Activated CD8-positive, alpha-beta memory T cell treated with anti-CD3 and anti-CD28 coated beads, Interleukin-2, amount 10 ng/mL, durations not matched to agents 7 days and 5 days (primary cell): ENCODE measurements at places on chromosomes 1 and 21. TPM values are rescaled to one million over a fixed set of nuclear protein-coding genes. Genes with fewer than 3 reads are reported as not detected.
A peak's percentile ranks its signal among the peaks of the same experiment; 100 is the strongest.

COL9A2 gene
- total RNA-seq = 12.4 TPM

PM20D1 gene
- total RNA-seq = 0.30 TPM

MYBPHL gene
- total RNA-seq = not detected

GRCh38 chr1:222749927-222750326, 12.9 kb downstream of the FAM177B start:
- DNase-seq = no peak

HSF2BP gene
- total RNA-seq = 0.47 TPM

RNU1-4 gene
- 3,744 TPM for total RNA-seq

GBP7 gene
- total RNA-seq = 0.18 TPM

DNA sequence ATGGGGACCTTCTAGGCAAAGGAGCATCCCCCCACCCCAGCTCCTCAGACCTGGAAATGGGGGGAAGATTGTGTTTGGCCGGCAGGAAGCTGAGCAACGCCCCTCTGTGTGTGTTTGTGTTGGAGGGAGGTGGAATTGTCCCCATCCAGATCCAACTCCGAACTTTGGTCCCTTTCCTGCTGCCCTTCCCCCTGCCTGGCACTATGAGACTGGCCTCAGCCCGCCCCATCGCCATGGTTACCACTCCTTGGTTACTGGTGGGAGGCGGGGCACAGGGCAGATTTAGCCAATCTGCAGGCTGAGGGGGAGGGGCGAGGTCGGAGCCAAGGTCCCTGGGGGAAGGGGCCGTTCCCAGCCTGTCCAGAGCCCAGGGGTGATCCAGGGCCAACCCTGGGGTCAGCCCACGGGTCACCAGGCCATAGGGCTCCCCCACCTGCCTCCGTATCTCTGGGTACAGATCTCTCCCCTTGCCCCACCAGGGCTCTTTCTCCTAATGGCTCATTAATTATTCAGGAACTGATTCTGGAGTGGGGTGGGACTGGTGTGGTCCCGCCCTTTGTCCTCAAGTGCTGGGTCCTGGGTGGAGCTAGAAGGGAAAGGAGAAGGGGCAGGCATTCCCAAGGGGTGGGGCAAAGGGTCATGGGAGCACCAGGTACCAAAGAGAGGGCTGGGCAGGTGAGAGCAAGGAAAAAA, 15.2 kb downstream of the PTPRF start:
- DNase-seq = no peak

DNA sequence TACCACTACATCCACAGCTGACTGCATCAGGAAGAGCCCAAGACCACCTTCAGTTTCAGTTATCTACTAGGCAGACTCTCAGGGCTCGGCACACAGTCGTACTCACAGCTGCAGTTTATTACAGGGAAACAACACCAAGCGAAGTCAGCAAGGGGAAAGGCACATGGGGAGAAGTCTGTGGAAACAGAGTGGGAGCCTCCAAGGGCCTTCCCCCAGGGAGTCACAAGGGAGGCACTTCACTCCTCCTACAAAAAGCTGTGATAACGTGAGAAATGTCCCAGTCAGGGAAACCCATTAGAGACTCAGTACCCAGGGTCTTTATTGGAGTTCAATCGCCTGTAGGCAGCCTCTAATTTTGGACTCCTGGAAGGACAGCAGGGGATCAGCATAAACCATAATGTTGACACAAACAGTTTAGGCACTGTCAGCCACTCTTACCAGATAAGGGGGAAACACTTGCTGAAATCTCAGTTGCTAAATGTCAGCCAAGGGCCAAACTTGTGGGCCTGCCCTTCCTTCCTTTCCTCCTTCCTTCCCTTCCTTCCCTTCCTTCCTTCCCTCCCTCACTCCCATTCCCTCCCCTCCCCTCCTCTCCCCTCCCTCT, 444.0 kb downstream of the SMYD3 start:
- no peak for DNase-seq

DNA sequence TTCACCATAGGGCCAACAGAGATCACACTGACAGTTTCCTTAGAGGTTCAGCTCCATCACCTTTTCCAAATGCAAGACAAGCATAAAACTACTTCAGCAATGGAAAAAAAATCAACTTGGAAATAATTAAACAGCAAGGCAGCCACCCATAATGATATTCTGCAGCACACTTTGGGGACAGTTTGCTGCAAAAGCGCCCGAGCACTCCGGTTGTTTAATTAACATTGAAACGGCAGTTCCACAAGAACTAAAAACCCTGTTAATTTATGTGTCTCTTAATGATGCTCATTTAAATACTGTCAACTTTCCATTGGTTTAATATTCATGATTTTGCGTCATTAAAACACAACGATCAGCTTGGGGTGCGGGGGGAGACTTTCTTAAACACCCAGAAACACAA, 153.2 kb downstream of the ELAVL4 start:
- DNase-seq = no peak

DNA sequence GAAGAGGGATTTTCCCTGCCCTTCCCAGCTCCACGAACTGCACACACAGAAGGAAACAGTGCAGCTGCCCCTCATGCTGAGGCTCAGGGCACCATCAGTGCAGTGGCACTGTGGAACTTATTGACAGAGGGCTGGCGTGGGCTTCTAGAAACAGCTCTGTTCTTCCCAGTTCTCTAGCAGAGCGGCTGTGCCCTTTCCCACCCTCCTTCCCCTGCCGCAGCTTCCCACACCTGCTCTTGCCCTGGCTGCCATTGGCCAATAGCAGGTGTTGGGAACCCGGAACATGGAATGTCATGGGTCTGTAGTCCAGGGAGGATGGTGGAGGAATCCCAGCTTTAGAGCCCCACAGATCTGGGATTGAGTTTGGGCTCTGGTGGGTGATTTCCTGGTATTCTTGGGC, 343.8 kb downstream of the RPS6KC1 start:
- no peak for DNase-seq

MSH4 gene
- 0.47 TPM for total RNA-seq

- peak; percentile 84 for DNase-seq
Measured at GRCh38 chr1:109490029-109490933, 3.6 kb upstream of the CYB561D1 start.

DNASE2B gene
- not detected for total RNA-seq

GSTM5 gene
- not detected for total RNA-seq

TSSK3 gene
- total RNA-seq = 0.70 TPM

HFM1 gene
- not detected for total RNA-seq

DNA sequence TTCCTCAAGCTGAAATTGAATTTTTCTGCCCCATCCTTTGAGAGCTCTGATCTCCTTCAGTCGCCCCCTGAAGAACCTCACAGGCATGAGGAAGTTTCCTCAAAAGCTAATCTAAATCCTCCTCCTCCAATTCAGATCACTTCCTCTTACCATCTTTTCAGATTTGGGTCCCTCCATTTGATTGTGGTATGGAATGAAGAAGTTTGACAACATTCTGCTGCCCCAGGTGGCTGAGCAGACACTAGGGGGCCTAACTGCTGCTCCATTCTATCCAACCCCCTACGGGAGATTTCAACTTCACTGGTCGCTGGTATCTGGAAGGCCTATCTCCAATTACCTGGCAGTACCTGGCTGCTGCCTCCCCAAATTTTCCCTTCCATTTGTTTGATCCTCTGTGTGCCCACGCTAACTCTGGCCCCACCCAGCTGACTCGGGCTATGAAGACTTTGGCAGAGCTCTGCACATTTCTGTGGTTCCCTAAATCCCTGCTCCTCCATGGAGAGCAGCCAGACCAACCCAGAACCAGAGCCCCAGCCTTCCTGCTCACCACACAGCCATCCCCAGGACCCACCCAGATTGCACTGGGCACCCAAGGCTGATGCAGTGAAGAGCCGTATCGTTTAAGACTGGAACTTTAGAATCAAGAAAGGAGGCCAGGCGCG, 7.8 kb downstream of the IRF6 start:
- DNase-seq = no peak

DNA sequence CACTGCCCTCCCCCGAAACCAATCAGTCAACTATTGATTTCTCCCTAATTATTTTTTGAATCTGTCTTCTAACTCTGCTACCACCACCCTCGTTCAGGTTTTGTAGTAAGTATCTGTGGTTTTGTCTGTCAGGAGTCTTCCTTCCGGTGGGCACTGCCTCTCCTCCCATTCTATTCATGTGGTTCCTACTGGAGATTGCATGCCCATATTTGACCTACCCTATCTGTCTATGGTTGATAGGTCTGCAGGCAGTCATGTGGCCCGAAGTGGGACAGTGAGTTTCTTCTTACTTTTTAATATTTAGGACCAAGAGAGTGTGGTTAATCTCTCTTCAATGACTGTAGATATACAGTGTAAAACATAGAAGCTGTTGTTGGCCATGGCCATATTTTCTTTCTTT, 17.8 kb upstream of the MAST2 start:
- peak; percentile 76 for DNase-seq

DNA sequence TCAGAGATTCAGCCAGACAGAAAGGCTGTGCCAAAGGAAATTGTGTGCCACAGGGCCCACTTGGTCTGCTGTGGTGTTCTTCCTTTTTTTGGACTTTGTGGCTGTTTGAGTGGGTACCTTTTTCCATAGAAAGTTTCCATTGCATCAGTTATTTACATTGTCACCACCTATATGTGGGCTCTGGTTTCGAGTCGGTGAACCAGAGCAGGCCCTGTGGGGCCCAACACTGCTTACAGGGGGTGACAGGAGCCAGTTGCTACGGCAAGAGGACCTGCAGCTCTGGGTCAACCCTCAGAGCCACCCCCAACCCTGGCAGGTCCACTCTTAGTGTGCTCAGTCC, 157.0 kb upstream of the EDN2 start:
- no peak for DNase-seq

VAV3 gene
- total RNA-seq = 4.5 TPM

LHX8 gene
- not detected for total RNA-seq

- no peak for DNase-seq
Measured at GRCh38 chr1:154097873-154098272, 57.0 kb downstream of the NUP210L start.

PTCH2 gene
- total RNA-seq = 3.6 TPM

GRCh38 chr1:63775418-63776127, 1.8 kb downstream of the ROR1 start:
- DNase-seq = no peak

DMRTA2 gene
- 0.12 TPM for total RNA-seq

DNA sequence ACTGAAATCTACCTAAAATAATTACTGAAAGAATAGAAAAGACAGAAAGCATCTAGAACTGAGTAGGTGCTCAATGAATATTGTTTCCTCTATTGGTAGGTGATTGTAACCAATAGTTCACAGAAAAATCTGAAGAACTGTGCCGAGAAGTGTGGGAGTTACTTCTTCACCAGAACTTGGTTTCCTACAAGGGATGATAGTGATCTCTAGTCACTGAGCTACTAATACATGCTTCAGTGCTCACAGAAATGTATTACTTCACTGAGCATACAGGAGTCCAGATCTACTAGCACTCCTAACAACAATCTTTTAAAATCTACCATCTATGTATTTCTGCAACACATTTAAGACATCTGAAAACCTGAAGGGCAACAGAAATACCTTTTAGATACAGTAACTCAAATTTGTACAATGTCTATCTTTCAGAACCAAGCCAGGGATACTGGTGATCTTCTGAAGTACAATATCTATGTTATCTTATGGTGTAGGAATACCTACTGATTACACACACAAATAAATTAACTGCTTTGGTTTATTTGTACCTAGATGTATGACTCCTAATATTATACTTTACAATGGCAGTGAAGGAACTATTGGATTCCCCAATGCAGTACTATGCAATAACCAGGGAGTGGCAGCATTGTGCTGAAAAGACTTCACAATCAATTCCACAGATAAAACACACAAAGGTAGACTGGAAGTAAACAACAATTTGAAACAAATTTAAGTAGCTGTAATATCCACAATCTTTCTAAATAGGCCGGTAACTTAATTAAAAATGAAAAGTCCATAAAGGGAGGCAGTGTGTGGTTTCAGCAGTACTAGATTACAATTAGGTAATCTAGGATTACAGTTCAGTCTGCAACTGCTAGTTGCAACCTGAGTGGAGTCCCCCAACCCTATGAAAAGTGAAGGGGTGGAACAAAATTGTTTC, 243.0 kb downstream of the SLC45A1 start:
- no peak for DNase-seq

GRCh38 chr1:201584471-201585092, 45.7 kb downstream of the NAV1 start:
- DNase-seq = no peak

LCE2B gene
- total RNA-seq = not detected

ATAD3C gene
- 0.87 TPM for total RNA-seq

- DNase-seq = no peak
Measured at GRCh38 chr1:181152892-181153633, 64.6 kb downstream of the IER5 start.

LMX1A gene
- not detected for total RNA-seq

INSRR gene
- 0.19 TPM for total RNA-seq

- DNase-seq = no peak
Measured at GRCh38 chr1:33241866-33242265, 14.4 kb upstream of the ZNF362 start.

DNA sequence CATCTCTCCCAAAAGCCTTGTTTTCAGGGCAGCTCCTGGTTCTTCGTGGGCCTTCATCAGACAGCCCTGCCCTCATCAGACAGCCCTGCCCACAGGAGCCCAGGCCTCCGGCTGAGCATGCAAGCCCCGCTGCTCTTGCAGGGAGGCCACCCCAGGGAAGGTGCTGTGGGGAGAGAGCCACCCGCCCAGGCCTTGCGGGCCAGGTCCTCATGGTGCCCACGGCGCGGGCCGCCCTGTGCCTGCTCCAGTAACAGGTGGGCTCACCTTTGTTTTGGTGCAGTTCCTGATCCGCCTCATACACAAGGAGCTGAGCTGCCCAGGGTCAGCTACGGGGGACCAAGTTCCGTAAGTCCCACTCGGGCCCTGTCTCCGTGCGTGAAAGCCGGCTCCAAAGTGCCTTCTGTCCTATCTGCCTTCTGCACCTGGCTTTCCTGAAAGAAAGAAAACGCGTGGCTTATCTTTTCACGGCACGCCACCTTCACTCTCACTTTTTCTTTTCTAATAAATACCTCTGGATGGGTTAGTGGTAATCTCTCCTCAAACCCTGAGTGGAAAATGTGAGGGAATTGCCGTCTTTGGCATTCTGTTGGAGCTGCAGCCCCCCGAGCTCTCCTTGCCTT, 65.9 kb downstream of the SLC37A1 start:
- DNase-seq = no peak

- no peak for DNase-seq
Measured at GRCh38 chr1:168906367-168906766, 177.4 kb upstream of the DPT start.

PGD gene
- 74.9 TPM for total RNA-seq

- no peak for DNase-seq
Measured at GRCh38 chr1:14756589-14757285, 158.3 kb downstream of the KAZN start.

CFHR3 gene
- total RNA-seq = not detected

DNA sequence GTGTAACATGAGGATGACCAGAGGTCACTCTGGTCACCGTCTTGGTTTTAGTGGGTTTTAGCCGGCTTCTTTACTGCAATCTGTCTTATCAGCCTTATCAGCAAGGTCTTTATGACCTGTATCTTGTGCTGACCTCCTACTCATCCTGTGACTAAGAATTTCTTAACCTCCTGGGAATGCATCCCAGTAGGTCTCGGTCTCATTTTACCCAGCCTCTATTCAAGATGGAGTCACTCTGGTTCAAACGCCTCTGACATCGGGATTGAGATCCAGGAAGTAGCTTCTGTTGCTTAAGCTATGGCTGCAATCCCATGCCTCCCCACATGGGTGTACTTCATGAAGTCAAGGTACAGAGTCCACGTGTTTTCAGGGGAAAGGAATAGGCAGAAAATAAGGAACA, 19.9 kb downstream of the FMN2 start:
- no peak for DNase-seq

GRCh38 chr1:204568576-204569315, 52.5 kb downstream of the MDM4 start:
- DNase-seq = no peak

GRCh38 chr1:221874285-221875003, 132.6 kb upstream of the DUSP10 start:
- no peak for DNase-seq
